ENCODE measurements at places on chromosomes 5 and 9. TPM values are rescaled to one million over a fixed set of nuclear protein-coding genes. Genes with fewer than 3 reads are reported as not detected.

Gene GPSM1
- 14.1 TPM for total RNA-seq

Gene NDFIP1
- 43.3 TPM for total RNA-seq

Gene ARRDC3
- 132 TPM for total RNA-seq

Gene OR13D1
- total RNA-seq: not detected

Gene NTNG2
- under 0.01 TPM for total RNA-seq
